Naive thymus-derived CD4-positive, alpha-beta T cell (primary cell): ENCODE measurements at places on chromosomes 12 and 14. TPM values are rescaled to one million over a fixed set of nuclear protein-coding genes. Genes with fewer than 3 reads are reported as not detected.

CLEC14A gene
- not detected for total RNA-seq

DNA sequence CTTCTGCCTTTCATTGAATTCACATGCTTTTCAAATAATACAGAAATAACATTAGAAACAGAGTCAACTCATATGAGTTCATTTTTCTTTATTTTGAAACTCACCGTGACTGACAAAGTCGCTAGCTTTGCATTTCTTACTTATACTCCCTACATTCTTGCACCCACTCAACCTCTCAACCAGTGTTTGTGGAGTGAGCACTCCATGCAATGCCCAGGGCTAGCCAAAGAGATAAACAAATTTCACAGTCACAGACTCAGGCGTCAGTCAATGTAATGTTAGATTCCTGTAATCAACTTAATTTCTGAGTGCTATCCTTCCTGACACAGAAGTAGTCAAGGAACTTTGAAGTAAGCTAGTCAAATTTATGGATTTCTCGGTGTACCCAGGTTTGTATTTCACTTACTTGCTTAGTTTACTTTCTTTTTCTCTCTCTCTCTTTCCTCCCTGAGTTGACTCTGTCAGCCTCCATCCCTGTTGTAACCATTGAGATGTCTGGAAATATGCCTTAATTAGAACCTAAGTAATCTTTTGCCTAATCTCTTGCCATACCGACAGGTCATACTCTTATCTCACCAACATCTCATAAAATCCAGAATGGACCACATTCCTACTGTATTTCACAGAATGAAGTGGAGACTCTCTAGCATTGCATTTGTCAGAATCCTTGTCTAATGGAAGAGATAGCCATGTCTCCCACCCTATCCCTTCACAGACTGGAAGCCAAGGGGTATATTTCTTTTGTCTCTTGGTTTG lies 413.0 kb downstream of the AEBP2 start:
- no peaks in the 10 kb centered on the region for H3K4me1 ChIP-seq
- no peak overlapping the region for H3K4me3 ChIP-seq
- no peak for DNase-seq
- H3K27ac ChIP-seq, result no peak overlapping the region
- no peaks in the 10 kb centered on the region for H3K36me3 ChIP-seq

- H3K36me3 ChIP-seq, result no peaks in the 10 kb centered on the region
- no peak for DNase-seq
These were observed at the start of gene IL22 for GRCh38 chr12:68253504-68253903. IL22 (minus strand) TSS chr12:68253604; CDS start chr12:68253448, 156 bp downstream.

DNA sequence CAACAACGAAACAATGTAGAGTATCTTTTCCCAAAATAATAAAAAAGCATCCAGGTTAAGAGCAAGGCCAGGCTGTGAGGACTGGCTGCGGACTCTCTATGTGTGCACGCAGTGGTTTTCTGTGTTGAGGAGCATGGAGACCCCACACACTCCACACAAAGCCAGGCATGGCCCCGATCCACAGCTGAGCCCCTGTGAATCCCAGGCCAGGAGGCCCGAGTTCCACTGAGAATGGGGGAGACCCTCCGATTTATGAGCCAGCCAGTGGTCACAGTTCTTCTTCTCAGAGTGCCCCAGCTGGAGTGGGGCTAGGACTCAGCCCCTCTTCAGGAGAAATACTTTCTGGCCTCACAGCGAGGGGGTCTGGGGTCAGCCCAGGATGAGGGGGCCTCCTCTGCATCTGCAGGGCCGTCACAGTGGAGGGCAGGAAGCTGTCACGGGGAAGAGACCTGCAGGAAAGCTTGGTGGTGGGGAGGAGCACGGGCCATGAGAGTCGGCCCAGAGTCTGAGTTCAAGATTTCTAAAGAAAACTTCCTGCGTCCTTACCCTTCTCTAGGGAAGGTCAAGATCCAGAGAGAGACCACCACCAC lies 20.1 kb downstream of the NCKAP5L start:
- H3K4me3 ChIP-seq, result no peak overlapping the region
- DNase-seq, result no peak
- H3K27me3 ChIP-seq, result no peaks in the 10 kb centered on the region
- no peak overlapping the region for H3K27ac ChIP-seq
